ENCODE measurements at places on chromosomes 16 and 17.

DNA sequence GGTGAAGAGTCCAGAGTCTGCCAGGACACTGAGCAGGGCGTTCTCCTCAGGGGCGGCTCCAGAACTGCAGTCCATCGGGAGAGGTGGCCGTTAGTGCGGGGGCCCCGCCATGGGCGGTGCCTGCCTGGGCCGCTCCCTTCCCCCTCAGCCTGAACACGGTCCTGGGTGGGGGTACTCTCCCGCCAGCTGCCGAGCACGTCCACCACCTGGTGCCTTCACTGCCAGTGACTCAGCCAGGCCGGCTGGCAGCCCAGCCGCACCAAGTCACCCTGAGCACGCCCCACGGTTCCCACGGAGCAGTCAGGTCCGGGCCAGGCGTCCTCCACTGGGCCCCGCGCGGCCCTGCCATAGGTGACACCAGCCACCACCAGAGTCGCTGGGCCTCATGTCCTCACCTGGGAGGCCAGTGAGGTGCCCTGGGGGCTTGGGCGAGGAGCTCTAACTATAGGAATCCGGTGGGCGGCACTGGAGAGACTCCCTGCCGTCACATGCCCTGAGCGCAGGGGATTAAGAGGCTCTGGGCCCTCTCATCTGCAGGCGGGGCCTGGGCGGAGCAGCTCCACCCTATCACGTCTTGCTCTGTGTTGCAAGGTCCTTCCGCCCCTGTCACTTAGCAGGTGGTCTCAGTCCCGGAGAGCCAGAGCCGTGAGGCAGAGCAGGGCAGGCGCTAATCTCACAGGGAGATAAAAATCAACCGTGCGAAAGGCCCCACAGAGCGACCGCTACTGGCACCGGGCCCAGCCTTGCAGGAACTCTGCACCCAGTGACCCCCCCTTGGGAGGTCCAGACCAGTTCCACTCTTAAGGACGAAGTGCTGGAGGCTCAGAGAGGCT lies 14.3 kb downstream of the PIEZO1 start:
- DNase-seq: no peak

DNA sequence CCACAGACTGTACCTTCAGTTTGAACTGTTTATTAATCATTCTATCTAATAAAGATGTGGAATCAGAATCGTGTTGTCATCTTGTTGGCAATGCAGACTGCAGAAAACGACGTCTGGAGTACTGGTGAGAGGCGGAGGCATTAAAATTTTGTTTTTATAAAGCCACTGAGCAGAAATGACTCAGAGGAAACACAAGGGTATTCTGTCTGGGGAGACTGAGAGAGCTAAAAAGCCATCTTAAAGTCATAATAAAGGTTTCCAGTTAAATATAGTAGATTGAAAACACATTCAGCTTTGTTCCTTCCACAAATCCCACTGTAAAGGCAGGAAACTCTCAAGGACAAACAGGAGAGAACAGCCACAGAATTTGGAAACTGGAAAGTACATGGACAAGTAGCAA lies 74.2 kb downstream of the CPPED1 start:
- no peak for DNase-seq

GRCh38 chr17:71392715-71393567 lies 727.9 kb upstream of the SOX9 start:
- no peak for DNase-seq

DNA sequence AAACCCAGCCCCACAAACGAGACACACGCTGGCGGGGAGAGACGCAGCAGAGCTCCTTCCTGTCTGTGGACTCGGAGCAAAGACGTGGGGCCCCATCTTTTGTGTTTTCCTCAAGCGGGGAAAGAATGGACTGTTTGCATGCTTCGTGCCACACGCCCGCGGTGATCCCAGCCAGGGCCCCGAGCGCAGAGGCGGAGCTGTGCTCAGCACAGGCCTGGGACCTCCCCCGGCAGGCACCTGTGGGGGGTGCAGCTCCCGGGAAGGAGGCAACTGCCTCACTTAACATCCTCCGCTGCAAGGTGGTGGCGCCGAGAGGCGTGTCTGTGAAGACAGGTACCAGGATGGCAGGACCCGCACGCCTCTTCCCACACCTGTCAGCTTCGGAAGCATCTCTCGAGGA lies 19.1 kb downstream of the TRARG1 start:
- DNase-seq: peak; percentile 51

GRCh38 chr16:19697756-19698318 lies 20.2 kb downstream of the KNOP1 start:
- no peak for DNase-seq

DNA sequence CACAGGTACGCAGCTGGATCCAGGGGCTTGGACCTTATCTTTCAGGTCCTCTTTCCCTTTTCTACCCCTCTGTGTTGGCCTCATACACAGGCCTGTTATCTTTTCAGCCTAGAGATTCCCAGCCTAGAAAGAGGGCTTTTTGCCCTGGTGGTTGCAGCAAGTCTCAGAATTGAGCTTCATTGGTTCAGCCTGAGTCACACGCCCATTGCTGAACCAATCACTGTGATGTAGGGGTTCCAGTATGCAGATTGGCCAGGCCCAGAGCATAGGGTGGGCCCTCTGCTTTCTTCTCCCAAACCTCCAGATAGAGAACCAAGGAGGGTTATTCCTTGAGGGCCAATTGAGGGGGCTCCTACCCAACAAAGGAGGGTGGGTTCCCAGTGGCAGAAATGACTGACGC lies 32.8 kb downstream of the GPT2 start:
- DNase-seq: no peak

DNA sequence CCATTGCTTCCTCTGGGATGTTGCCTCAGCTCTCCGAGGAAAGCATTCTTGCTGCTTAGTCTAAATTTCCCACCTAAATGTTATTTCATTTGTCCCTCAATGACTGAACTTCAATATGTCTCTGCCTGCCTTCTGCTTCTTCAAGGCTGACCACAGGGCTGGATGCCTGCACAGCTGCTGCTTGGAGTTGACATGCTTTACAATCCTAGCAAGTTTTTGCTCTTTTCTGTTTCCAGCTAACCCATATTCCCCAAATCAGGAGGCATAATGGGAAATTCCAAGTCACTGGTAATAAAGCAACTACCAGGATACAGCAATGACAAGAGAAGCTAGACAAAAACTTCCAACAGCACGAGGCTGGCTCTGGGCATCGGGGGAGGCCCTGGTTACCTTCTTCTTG lies 48.9 kb downstream of the GTF3C1 start:
- DNase-seq: no peak

- DNase-seq: no peak
These were observed 67.5 kb upstream of the BRD7 start for GRCh38 chr16:50436271-50436670.

GRCh38 chr16:10889855-10890254 lies 12.9 kb downstream of the CIITA start:
- no peak for DNase-seq

- no peak for DNase-seq
These were observed 13.4 kb downstream of the WWP2 start for GRCh38 chr16:69775563-69775962.

GRCh38 chr17:7355573-7355972 lies 617 bp downstream of the TMEM95 start:
- no peak for DNase-seq

- no peak for DNase-seq
These were observed 92.2 kb downstream of the CDH8 start for GRCh38 chr16:61944004-61944403.

DNA sequence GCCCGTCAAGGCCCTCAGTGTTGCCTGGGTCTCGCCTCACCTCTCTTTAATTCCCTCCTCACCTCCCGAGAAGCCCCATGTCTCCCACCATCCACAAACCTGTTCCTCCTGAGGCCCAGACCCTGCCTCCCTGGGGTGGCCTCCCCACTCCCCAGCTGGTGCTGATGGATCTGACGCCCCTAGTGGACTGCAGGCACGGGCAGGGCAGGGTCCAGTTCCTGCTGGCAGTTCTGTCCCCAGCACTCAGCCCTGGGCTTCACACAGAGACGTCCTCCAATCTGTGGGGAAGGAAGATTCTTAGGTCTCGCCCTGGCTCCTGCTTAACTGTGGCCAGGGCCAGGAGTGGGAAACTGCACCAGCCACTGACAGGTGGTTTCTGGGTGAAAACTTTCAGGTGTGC lies 108.8 kb downstream of the AMFR start:
- DNase-seq: no peak
